ENCODE measurements at places on chromosomes 12 and 14.

DNA sequence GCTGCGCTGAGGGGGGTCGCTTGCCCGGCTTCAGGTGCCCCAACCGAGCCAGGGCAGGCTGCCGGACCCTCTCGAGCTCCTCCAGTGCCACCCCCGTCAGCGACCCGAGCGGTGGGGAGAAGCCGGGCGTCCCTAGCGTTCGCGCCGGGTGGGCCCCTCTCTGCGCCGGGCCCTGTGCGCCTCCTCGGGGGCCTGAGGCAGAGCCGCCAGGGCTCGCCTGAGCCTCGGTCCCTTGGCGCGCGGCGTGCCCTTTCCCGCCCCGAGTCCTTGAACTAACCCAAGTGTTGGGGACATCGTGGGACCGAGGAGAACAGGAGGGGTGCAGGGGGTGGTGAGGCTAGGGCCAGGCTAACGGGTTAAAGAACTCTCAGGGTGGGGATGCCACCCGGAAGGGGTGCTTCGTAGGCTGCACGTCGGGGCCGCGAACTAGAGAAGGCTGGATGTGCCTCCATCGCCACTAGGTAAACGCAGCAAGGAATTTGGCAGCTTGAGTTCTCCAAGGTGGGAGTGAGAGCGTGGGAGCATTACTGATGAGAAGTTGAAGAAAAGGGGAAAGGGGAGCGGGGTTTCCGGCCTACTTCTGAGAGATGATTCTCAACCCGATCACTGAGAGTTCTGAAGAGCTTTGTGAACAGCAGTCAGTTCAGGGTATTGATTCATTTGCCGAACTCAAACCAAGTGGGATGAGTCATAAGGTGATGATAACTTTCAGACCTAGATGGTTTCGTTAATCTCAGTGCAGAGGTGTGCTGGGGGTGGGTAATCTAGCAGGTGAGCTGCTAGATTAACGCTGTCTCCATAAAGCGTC lies 618 bp downstream of the RNF34 start:
- DNase-seq: peak; percentile 71

DNA sequence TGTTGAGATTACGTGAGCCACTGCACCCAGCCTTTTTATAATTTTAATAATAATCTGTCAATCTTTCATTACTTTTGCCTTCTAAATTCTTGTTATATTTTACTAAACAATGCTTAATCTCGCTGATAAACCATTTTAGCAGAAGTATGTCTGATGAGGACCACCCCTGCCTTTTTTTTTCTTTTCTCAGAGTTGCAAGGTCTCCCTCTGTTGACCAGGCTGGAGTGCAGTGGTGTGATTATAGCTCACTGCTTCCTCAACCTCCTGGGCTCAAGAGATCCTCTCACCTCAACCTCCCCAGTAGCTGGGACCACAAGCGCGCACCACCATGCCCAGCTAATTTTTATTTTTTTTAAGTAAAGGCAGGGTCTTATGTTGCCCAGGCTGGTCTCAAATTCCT lies 118.6 kb upstream of the DNM1L start:
- DNase-seq: no peak

GRCh38 chr12:49673446-49674317 lies 33.5 kb downstream of the FMNL3 start:
- no peak for DNase-seq

DNA sequence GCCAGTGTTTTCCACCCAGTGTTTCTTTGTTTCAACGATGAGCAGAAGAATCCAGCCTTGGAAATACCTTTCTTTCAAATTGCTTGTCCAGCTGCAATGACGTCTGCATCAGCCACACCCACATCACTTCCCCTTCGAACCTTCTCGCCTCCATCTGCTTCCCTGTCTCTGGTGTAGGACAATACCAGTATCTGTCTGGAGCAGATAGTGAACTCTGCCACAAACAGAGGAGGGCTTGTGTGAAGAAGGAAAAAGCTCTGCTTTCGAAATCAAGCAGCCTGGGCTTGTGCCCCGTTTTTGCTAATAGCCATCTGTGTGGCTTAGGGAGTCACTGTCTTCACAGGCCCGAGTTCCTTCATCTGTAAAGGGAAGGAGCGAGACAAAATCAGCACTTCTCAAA lies 415.4 kb downstream of the ZFP36L1 start:
- no peak for DNase-seq

- DNase-seq: no peak
Measured at GRCh38 chr12:11040162-11040561, 9.0 kb upstream of the TAS2R31 start.
